ENCODE measurements at places on chromosomes 13 and 19.

- DNase-seq: peak; percentile 50
Measured at GRCh38 chr19:5609881-5610448, 12.6 kb downstream of the SAFB2 start.

- no peak for DNase-seq
Measured at GRCh38 chr19:7492558-7492957, 3.7 kb upstream of the PEX11G start.

GRCh38 chr19:39194832-39195542 lies 1.8 kb upstream of the NCCRP1 start:
- no peak for DNase-seq

DNA sequence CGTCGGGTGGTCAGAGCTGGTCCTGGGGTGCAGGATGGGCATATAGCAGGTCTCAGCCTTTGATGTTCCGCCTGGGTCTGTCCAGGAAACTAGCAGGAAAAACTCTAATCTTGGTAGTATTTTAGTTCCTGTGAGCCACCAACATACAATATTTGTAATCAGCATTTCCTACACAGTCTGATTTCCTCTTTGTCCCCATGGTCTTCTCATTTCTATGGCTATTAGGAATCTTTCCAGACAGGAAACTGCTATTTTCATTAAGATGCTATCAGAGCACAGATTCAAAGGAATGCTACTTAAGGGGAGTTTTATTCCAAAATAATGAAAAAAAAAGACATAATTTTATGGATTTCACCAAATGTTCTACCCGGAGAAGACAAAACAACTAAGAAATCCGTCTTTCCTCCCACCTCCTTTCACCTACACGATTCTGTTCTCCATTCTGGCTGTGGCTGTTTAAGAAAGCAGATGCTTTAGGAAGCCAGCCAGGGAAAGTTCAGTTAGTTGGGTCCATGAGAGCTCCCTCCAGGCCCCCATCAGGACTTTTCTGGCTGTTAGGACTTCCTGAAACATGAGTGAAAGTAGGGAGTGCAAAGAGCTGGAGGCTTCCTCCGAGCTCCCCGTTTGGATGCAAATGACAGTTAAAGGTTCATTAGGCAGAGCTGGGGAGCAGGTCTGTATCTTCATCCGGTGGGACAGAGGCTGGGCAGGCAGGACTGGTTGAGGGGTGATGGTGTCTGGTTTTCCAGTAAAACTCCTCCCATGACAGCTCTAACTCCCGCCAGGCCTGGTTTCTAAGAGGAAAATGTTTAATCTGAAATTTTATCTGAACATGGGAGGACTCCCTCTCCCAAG lies 36.3 kb downstream of the SHISA2 start:
- DNase-seq: no peak

- no peak for DNase-seq
Measured at GRCh38 chr13:102721800-102722231, 27.0 kb upstream of the METTL21C start.

GRCh38 chr19:19591133-19591825 lies 27.2 kb downstream of the PBX4 start:
- DNase-seq: peak; percentile 89
